ENCODE measurements at places on chromosomes 5 and 9.

- DNase-seq: no peak
Measured at GRCh38 chr9:89508951-89509615, 11.2 kb upstream of the SEMA4D start.

DNA sequence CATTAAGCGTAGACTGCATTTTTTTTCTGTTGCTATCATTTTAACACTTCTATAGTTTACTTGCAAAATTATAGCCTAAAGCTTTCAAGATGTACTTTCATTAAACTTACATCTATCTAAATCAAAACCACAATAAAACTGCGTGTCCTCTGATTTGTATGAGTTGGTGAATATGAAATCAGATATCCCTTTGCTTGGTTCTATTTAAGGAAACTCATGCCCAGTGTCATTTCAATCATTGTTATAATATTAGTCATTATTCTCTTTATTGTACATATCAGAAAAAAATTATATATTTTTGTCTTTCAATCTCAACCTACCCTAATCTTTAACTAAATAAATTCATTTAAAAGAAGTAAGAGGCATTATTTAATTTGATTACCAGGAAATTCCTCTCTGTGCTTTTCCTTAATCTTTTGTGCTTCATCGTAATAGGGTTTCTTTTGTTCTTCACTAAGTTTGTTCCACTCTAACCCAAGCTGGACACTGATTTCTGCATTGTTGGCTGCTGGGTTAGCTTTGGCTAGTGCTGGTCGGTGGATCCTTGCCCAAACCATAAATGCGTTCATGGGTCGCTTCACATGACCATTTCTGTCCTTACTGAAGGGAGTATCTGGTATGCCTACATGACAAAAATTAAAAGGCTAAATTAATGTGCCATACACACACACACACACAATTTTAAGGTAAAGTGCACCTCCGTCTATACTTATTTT is 3.8 kb downstream of the SOX30 start:
- no peak for DNase-seq

DNA sequence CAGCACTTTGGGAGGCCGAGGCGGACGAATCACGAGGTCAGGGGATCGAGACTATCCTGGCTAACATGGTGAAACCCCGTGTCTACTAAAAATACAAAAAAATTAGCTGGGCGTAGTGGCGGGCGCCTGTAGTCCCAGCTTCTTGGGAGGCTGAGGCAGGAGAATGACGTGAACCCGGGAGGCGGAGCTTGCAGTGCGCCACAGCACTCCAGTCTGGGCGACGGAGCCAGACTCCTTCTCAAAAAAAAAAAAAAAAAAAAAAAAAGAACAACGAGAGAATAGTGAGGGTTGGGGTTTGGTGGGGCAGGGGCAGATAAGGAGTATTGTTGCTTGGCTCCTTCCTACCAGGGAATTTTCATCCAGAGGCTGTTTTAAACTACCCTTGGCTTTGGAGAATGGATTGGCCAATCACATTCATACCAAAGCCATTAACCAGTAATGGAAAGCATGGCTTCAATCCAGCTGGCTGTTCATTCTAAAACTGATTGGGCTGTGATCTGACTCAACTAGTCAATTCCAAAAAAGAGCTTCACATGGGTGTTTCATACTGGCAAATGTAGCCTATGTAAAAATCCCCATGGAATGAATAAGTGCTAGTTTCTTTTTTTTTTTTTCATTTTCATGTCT is 64.4 kb downstream of the PLCXD3 start:
- peak; percentile 34 for DNase-seq

GRCh38 chr9:136942112-136942880 is 2.2 kb downstream of the FBXW5 start:
- no peak for DNase-seq

GRCh38 chr9:137989999-137990715 is 112.6 kb downstream of the CACNA1B start:
- no peak for DNase-seq

- DNase-seq: no peak
Measured at GRCh38 chr5:59420596-59420995, 472.9 kb downstream of the PDE4D start.

Measured in HFFc6 (cell line).